ENCODE measurements at places on chromosomes 7 and 10.

DNA sequence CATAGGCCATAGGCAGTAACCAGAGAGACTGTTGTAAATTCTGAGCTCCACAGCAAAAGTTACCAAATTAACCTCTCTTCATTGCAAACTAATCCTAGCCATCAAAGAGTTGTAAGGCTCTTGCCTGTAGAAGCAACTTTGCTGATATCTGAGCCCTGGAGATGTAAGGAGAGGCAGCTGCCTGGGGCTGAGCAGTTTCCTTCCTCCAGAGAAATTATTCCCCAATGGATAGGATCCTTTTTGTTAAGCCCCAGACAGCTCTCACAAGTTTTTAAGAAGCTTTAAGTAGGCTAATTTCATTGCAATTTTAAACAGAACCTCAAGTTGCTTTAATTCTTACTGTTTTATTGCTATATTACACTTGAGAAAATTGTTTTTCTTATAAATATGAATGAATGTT is 211.1 kb downstream of the GALNT17 start:
- DNase-seq, result no peak

DNA sequence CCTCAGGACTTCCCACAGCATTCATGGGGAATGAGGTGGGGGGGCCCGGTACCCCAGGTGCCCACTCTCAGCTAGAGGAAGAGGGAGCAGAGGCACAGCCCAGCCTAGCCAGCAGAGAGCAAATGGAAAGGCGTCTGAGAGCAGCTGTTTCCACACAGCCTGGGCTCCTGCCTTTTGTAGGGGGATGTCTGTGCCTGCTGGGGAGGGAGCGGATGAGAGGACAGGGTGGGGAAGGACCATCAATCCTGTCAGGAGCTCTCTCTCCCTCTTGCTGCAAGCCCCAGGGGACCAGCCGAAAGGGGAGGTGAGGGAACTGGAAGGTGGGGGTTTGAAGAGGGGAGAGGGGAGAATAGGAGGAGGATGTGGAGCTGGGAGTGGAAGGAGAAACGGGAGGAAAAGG is at the start of gene PKD2L1:
PKD2L1 (minus strand) TSS at position 150 of the 400 bp plus-strand sequence; CDS start at position 25, 125 bp downstream.
- no peak for DNase-seq

GRCh38 chr7:90777886-90778285 is 181.8 kb downstream of the CDK14 start:
- no peak for DNase-seq

DNA sequence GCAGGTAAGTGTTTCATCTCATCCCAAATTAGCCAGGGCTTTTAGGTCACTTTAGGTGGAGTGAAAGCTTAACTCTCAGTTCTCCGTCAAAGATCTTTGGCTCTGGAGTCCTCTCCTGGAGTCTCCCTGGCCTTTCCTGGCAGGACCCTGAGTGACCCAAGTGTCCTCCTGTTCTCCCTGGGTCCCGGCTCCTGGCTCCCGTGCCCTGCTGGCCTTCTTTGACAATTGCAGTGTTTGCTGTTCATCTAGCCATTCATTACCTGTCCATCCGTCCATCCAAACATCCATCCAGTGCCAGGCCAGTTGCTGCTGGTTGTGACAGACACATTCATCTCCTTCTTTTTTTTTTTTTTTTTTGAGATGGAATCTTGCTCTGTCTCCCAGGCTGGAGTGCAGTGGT is 6.2 kb upstream of the TPST1 start:
- DNase-seq, result no peak
